ENCODE measurements at places on chromosomes 7 and 10. TPM values are rescaled to one million over a fixed set of nuclear protein-coding genes. Genes with fewer than 3 reads are reported as not detected.

- DNase-seq, result no peak
Observed at GRCh38 chr10:124589491-124590041, 127.9 kb downstream of the LHPP start.

DNA sequence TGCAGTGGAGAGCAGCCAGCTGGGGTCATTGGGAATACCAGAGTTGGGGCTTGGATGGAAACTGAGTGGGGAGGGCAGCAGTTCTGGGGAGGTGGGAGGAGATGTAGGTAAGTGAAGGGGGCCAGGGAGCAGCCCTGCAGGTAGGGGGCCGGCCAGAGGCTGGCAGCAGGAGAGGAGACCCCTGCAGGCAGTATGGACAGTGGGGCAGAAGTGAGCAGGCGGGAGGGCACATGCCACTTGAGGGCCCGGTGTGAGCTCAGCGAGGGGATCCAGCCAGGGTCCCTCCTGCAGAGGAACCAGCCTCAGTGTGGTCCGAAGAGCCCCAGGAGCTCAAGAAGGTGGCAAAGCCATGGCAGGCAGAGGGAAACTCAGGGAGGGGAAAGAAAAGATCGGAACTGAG, 75.4 kb downstream of the WDR11 start:
- no peak for DNase-seq

DNA sequence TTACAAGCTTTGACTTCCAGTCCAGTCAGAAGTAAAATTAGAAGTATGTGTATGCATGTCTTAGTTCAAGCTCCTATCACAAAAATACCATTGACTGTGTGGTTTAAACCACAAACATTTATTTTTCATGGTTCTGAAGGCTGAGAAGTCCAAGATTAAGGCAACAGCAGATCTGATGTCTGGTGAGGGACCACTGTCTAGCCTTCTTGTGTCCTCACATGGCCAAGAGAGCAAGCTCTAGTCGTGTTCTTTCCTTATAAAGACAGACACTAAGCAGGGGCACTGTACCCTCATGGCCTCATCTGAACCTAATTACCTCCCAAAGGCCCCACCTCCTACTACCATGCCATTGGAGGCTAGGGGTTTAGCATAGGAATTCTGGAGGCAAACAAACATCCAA, 41.3 kb upstream of the ARL4A start:
- no peak for DNase-seq

DNA sequence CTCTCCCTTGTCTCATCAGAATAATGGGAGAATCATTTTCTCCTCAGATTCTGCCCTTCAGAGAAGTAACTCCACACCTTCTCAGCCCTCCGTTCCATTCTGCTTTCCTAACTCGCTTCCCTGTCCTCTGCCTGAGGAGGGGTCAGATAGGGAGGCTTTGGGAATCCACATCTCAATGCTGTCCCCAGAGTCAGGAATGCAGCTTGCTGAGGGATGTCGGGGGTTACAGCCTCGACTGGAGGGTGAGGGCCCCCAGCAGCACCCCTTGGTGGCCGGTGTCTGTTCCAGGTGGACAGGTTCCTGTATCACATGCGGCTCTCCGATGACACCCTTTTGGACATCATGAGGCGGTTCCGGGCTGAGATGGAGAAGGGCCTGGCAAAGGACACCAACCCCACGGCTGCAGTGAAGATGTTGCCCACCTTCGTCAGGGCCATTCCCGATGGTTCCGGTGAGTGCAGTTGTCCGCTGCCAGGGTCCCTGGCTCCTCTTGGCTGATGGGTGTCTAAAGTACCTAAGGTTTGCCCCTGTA, 6.9 kb downstream of the HKDC1 start:
- no peak for DNase-seq

- DNase-seq, result no peak
Observed at GRCh38 chr7:90540406-90540805, 55.7 kb upstream of the CDK14 start.

- DNase-seq, result peak; percentile 93
Observed at GRCh38 chr7:156949541-156950380, at the start of gene NOM1. Gene NOM1 (plus strand): TSS chr7:156949712. CDS start chr7:156949738, 26 bp downstream.

GRCh38 chr10:76884673-76885275, 752.8 kb downstream of the KCNMA1 start:
- DNase-seq, result no peak

- DNase-seq, result no peak
Observed at GRCh38 chr7:8490391-8491045, 57.1 kb downstream of the NXPH1 start.

DNA sequence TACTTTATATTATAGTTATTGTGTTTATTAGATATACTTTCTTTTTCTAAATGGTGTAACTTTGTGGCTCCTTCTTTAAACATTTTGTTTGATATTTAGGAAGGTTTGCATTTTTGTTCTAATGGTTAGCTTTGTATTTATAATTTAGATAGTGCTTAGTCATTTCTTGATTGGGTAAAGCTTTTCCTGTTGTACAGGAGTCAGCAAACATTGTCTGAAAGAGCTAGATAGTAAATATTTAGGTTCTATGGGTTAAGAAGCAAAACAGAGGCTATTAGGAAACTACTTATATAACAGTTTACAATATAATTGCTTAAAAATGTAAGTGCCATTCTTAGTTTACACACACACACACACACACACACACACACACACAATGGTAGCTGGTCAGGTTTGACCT, 70.6 kb upstream of the CCDC6 start:
- no peak for DNase-seq

DNA sequence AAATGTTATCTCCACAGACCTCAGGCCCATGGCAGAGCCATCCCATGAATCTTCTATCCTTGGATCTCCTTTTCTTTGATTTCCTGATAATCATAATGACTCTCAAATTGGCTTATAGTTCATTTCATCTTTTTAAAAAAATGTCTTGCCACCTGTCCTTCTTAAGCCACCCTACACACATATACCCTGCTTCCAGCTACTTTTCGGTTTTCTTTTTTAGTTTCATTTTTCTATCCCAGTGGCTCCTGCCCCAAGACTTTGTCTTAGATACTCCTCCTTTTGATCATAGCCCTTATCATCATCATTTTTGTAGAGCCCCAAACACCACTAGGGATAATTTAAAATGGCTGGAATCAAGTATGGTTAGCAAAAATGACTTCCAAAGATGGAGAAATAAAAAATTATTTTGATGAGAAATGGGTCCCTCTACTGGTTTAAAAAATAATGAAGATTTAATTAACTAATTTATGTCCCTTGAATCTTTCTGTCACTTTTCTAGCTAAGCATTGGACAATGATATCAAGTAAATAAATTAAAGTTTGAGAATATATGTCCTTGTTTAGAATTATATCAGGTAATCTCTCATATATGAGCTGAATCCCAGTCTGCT, 277.3 kb upstream of the SEMA3D start:
- DNase-seq, result peak; percentile 15

GRCh38 chr7:106484562-106484961, 176.4 kb downstream of the CCDC71L start:
- DNase-seq, result no peak

DNA sequence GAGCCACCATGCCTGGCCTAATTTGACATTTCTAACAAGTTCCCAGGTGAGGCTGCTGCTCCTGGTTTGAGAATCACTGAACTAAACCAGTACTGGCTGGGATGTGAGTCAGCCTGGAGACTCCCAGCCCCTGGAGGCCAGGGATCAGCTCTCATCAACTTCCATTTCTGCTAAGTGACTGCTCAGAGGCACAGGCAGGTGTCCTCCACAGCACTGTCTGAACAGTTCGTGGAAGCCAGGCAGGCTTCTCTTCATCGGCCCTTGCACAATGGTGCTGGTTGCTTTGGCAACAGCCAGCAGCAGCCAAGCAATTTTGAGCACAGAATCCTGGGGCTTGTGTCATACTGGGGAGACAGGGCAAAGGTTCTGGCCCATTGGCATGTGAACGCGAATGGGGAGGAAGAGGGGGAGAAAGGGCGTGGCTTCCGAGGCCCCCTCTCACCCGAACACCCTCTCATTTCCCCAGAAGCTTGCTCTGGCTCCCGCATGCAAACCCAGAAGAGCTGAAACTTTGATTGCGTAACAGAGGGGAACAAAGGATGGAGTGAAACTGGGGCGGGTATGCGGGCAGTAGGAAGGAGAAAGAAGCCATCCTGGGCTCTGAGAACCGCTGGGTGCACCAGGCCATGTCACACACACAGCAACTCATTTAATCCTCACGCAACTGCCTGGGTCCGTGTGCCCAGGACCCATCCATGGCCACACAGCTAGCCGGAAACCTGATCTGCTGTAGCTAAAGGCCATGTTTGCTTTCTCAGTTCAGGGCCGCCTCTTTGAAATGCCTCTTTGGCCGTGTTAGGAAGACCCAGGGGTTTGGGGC, 9.0 kb upstream of the POR start:
- DNase-seq, result no peak

DNA sequence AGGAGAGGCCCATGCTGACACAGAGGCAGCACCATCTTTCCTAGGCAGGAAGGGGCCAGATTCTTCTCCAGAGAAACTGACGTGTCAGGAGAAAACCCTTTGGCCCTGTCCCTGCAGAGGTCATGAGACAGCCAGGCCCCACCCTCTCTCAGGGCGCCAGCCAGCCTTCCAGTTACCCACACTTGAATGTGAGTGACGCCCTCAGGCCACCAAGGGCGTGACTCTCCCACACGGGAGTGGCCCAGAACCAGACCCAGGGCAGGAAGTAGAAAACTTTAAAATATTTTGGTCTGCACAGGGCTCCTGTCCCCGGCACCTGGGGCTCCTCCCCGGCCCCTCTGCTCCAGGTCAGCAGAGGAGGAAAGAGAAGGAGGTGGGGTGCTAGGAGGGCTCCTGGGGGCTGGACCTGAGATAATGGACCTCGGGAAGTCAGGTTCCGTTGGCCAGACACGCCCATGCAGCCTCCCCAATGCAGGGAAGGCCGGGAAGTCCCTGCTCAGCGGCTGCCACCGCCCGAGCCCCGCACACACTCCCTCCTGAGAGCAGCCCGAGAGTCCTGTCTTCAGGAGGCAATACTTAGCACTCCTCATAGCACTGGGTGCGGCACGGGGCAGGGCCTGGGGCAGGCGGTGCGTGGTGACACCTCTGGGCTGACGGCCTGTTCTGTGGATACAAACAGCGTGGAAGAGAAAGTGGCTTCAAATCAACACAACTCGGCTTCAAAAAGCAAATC, 67.0 kb upstream of the CFAP46 start:
- DNase-seq, result no peak

- no peak for DNase-seq
Observed at GRCh38 chr7:108200326-108200725, 70.2 kb upstream of the LAMB4 start.

GRCh38 chr7:44131173-44132029, 8.1 kb upstream of the POLD2 start:
- no peak for DNase-seq

DNA sequence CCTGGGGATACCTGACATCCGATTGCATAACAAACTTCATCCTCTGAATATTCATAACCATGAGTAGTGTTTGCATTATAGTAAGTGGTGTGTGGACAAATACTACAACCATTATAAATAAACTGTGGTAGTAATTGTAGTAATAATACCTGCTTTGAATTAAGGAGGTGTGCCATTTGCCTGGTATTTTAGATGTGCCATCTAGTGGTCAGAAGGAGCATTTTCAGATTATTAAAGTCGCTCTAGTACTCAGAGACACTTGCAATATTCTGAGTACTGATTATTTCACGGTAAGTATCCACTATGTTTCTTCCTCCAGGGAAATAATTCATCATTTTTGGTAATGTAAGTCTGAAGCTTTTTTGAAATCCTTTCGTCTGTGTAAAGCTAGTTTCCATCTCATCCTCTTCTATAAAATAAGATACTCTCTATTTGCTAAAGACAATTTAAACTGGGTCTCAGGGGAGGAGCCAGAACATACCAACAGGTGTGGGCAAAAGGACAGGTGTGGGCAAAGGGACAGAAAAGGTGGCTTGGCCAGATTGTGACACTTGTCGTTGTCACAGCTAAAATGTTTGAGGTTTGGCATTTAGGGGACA, 115.3 kb upstream of the WDR11 start:
- DNase-seq, result peak; percentile 18

- DNase-seq, result peak; percentile 61
Observed at GRCh38 chr10:95262763-95263518, 27.9 kb downstream of the PDLIM1 start.

- DNase-seq, result peak; percentile 72
Observed at GRCh38 chr7:130945411-130945811, 211.4 kb upstream of the KLF14 start.

DNA sequence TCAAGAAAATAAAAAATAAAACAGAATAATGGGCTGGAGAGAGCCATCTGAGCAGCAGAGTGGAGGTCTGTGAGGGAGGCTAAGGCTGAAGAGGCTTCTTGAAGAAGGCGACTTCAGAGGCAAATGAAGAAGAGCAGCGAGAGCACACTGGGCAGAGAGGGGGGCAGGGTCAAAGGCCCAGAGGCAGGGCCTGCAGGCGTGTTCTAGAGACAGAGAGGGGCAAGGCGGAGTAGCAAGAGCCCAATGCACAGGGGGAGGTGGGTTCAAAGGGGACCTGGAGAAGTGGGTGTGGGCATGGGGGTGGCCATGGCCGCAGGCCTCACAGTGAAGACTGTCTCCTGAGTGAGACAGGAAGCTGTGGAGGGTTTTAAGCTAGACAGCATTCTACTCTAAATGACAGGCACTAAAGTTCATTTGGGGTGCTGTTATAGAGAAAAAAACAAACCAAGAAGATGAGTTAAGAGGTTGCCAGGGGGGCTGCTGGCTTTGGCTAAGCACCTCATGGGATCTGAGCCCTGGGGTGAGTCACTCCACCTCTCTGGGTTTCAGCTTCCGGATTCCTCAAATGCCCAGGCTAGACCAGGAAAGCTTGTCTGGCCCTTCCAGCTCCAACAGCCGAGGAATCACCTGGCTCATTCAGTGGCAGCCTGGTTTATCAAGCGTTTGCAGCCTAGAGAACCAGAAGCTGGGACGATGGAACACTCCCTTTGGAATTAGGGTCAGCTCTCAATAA, 81.7 kb downstream of the DLG5 start:
- no peak for DNase-seq

CADPS2 gene
- polyA plus RNA-seq, result not detected

UTF1 gene
- polyA plus RNA-seq, result 0.10 TPM

MKI67 gene
- polyA plus RNA-seq, result 0.82 TPM

SPDYE6 gene
- not detected for polyA plus RNA-seq

HDAC9 gene
- 86.1 TPM for polyA plus RNA-seq

SAP25 gene
- 71.9 TPM for polyA plus RNA-seq

PIP gene
- not detected for polyA plus RNA-seq

FAM237B gene
- not detected for polyA plus RNA-seq

FLNC gene
- polyA plus RNA-seq, result not detected

VAX1 gene
- polyA plus RNA-seq, result not detected

MALRD1 gene
- polyA plus RNA-seq, result not detected

CNPY1 gene
- not detected for polyA plus RNA-seq

WIPF3 gene
- not detected for polyA plus RNA-seq

CALML3 gene
- polyA plus RNA-seq, result not detected

Data from B cell (primary cell).